ENCODE measurements at places on chromosomes 4 and X.

DNA sequence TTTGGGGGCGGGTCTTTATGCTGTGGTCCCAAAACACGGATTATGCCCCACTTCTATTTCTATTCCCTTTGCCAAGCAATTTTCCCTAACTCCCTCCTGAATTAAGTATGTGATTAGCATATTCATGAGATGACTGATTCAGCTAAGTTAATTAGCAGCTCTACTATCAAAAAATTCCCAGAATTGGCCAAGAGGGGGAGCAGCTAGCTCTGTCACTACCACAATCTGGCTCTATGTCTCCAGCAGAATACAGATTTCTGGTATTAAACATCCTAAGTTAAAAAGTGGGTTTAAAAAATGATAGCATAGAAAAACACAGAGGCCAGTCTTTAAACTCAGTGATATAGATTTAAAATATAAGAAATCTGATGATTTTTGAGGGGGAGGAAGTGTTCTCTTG, 80.3 kb downstream of the GPC4 start:
- DNase-seq: peak; percentile 33

DNA sequence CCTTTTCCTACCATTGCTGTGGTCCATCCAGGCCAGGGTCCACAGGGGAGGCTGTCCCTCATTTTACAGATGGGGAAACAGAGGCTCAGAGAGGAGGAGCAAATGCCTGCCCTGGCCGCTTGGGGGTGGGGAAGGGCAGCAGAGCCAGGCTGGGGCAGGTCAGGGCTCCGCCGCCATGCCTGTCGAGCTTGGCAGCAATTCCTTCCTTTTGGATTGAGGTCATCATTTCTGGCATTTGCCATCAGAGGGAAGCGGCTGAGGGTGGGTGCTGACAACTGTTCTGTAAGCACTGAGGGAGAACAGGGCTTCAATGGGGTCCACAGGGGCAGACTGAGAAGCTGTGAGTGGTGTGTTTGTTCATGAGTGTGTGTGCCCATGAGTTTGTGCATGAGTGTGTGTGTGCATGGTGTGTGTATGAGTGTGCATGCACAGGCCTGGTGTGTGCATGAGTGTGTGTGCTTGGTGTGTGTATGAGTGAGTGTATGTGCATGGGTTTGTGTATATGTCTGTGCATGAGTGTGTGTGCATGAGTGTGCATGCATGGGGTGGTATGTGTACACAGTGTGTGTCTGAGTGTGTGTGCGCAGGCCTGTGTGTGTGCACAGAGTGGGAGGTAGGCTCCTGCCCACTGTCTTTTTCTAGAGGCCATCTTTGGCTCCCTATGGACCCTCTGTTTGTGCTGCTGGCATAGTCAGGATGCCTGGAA, 115.2 kb downstream of the SORCS2 start:
- no peak for DNase-seq

DNA sequence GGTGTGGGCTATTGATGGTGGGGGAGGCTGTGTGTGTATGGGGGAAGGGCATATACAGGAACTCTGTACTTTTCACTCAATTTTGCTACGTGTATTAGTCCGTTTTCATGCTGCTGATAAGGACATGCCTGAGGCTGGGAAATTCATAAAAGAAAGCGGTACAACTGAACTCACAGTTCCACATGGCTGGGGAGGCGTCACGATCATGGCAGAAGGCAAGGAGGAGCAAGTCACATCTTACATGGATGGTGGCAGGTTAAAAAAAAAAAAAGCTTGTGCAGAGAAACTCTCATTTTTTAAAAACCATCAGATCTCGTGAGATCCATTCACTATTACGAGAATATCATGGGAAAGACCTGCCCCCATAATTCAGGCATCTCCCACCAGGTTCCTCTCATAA, 152.3 kb downstream of the NEK1 start:
- no peak for DNase-seq

DNA sequence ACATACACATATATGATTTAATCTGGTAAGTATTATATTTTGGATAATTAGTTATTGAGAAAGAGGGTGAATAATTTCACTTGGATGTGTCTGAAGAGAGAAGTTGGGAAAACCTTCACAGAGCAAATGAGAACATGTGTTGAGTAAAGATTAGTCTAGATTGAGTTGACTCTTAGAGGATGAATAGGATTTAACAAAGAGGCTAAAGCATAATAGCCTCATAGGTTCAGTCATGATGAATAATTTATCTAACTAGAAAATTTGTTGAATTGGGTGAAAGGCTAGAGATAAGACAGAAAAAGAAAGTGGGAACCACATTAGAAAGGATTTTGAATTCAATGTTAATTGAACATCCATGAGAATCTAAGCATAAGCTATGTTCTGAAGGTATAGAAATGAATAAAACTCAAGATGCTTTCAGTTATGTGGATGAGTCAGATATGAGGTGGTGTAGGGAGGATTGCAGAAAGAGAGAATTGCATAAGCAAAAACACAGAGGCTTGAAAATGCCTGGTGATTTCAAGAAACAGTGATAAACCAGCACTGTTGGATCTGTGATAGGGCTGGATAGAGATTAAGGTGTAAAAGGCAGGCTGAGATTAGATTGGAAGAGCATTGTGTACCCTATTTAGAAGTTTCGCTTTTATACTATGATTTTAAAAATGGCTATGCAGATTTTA, 207.6 kb upstream of the NR3C2 start:
- no peak for DNase-seq

GRCh38 chr4:18479825-18480224, 458.3 kb upstream of the LCORL start:
- no peak for DNase-seq

GRCh38 chrX:6383488-6383887, 151.4 kb downstream of the VCX3A start:
- no peak for DNase-seq

DNA sequence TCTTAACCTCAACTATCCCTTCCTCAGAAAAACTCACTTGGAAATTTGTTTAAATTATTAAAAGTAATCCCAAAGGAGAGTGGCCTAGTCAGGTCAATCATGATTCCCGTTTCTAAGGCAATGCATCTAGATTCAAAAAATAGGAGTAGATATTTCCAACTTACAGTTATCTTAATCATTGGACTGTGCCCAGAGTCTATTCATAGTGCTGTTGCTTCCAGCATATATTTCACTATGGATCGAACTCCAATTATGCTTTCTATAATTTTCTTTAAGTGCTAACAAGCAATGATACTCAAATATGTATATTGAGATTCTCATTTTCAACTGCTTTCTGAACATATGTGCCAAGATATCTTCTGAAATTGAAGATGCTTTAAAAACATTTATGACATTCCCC, 229.2 kb upstream of the NWD2 start:
- DNase-seq: no peak
